ENCODE measurements at places on chromosomes 3 and 15. TPM values are rescaled to one million over a fixed set of nuclear protein-coding genes. Genes with fewer than 3 reads are reported as not detected.

The CHSY1 gene
- total RNA-seq = 38.2 TPM

The PPIP5K1 gene
- total RNA-seq = 7.5 TPM

The DNAJA4 gene
- not detected for total RNA-seq

The ERICH6 gene
- total RNA-seq = not detected

The ZNF639 gene
- 34.3 TPM for total RNA-seq

The ACKR4 gene
- 0.13 TPM for total RNA-seq

The AGBL1 gene
- total RNA-seq = not detected

The ROBO2 gene
- 2.7 TPM for total RNA-seq

The SLC24A5 gene
- not detected for total RNA-seq

The MYRIP gene
- not detected for total RNA-seq

The SI gene
- total RNA-seq = not detected

The SLC30A4 gene
- 1.8 TPM for total RNA-seq

The ROPN1 gene
- total RNA-seq = 3.0 TPM

The MAGI1 gene
- 15.6 TPM for total RNA-seq

The PLOD2 gene
- 31.4 TPM for total RNA-seq

The DPPA4 gene
- total RNA-seq = not detected

The SLC9C1 gene
- 0.04 TPM for total RNA-seq

The CORO2B gene
- total RNA-seq = 10.9 TPM

The FRMD4B gene
- 25.4 TPM for total RNA-seq

The PIGB gene
- total RNA-seq = 11.6 TPM

The C3orf85 gene
- not detected for total RNA-seq

The DUOX2 gene
- 0.08 TPM for total RNA-seq

The MESP2 gene
- total RNA-seq = 0.74 TPM

The SLC6A20 gene
- total RNA-seq = 0.66 TPM

The GP5 gene
- total RNA-seq = not detected

The PPP2R3A gene
- 14.6 TPM for total RNA-seq

The TJP1 gene
- total RNA-seq = 35.1 TPM

The ARGFX gene
- total RNA-seq = not detected

The MITF gene
- total RNA-seq = 22.0 TPM

The CYP8B1 gene
- 0.11 TPM for total RNA-seq

The CASR gene
- total RNA-seq = not detected

The MED12L gene
- 1.5 TPM for total RNA-seq

The GATA2 gene
- total RNA-seq = 6.3 TPM

The ARPIN gene
- 12.8 TPM for total RNA-seq

The RAB6B gene
- 0.41 TPM for total RNA-seq

The LIPH gene
- not detected for total RNA-seq

The TGM5 gene
- total RNA-seq = 0.66 TPM

The EDC3 gene
- 12.8 TPM for total RNA-seq

The CLASP2 gene
- 50.8 TPM for total RNA-seq

The CLDN1 gene
- total RNA-seq = 2.2 TPM

The MAP4 gene
- total RNA-seq = 63.6 TPM

The TNFAIP8L3 gene
- total RNA-seq = not detected

The WNT5A gene
- 31.9 TPM for total RNA-seq

The LRRC34 gene
- total RNA-seq = not detected

The C3orf62 gene
- 4.1 TPM for total RNA-seq

The FOXB1 gene
- not detected for total RNA-seq

The SNX22 gene
- 1.9 TPM for total RNA-seq

The TMEM207 gene
- not detected for total RNA-seq

The ACP3 gene
- 0.24 TPM for total RNA-seq

The LARP6 gene
- 163 TPM for total RNA-seq

The ANKRD63 gene
- 0.37 TPM for total RNA-seq

The PARP3 gene
- total RNA-seq = 39.1 TPM

The CMC1 gene
- total RNA-seq = 16.4 TPM

The DPPA2 gene
- total RNA-seq = 0.64 TPM

The GOLGA8B gene
- 44.9 TPM for total RNA-seq

The KBTBD13 gene
- not detected for total RNA-seq

The CELSR3 gene
- 7.3 TPM for total RNA-seq

The CD200 gene
- total RNA-seq = 0.91 TPM

The GOLGA6B gene
- not detected for total RNA-seq

The ST8SIA2 gene
- not detected for total RNA-seq
